ENCODE measurements at places on chromosomes 16 and 17. TPM values are rescaled to one million over a fixed set of nuclear protein-coding genes. Genes with fewer than 3 reads are reported as not detected.

DNA sequence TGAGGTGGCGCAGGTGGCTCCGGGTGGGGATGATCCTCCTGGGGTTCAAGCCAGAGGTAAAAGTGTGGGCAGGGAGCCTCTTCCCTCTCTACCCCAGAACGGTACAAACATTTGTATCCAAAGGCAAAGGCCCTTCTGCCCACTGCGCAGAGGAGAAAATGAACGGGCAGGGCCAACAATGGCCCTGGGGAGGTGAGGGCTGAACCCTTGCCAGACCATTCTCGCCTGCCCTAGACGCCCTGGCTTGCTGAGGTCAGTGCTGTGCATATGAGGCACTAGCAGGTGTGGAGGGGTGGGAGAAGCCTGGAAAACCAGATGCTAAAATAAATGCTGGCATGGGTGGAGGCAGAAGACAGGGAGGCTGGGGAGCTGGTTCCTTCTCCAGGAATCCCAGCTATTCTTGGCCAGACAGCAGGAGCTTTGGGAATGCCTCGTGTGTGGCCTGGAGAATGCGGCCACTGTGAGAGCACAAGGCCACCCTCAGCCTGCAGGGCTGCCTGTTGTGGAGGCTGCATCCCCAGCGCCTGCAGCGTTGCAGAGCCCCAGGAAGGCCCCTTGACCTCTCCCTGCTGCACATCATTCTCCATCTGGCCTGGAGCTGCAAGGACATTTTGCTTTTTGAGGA, 4.5 kb downstream of the C17orf50 start:
- peaks cover 7% of the 10 kb centered on the region for H3K4me1 ChIP-seq
- no peak overlapping the region for H3K27ac ChIP-seq
- H3K36me3 ChIP-seq, result no peaks in the 10 kb centered on the region
- H3K27me3 ChIP-seq, result peaks cover 10% of the 10 kb centered on the region

GRCh38 chr17:44820631-44821212, 9.4 kb downstream of the GJC1 start:
- H3K27ac ChIP-seq, result no peak overlapping the region
- H3K36me3 ChIP-seq, result no peaks in the 10 kb centered on the region
- H3K27me3 ChIP-seq, result peaks cover 17% of the 10 kb centered on the region
- no peak for DNase-seq

- no peak overlapping the region for H3K4me3 ChIP-seq
- H3K27me3 ChIP-seq, result no peaks in the 10 kb centered on the region
- no peak overlapping the region for H3K27ac ChIP-seq
- DNase-seq, result no peak
Observed at GRCh38 chr16:84013787-84014569, 28.6 kb downstream of the SLC38A8 start.

GRCh38 chr16:3348547-3349167, 7.0 kb upstream of the OR2C1 start:
- H3K36me3 ChIP-seq, result no peaks in the 10 kb centered on the region
- H3K4me1 ChIP-seq, result peaks cover 2% of the 10 kb centered on the region
- no peak for DNase-seq
- H3K27ac ChIP-seq, result no peak overlapping the region
- no peak overlapping the region for H3K4me3 ChIP-seq

GRCh38 chr17:14621826-14622614, 321.1 kb downstream of the HS3ST3B1 start:
- H3K36me3 ChIP-seq, result no peaks in the 10 kb centered on the region
- peaks cover 13% of the 10 kb centered on the region for H3K27me3 ChIP-seq
- no peak overlapping the region for H3K4me3 ChIP-seq
- DNase-seq, result no peak
- no peak overlapping the region for H3K27ac ChIP-seq

- peaks cover 24% of the 10 kb centered on the region for H3K27me3 ChIP-seq
- H3K4me1 ChIP-seq, result peaks cover 7% of the 10 kb centered on the region
- H3K27ac ChIP-seq, result no peak overlapping the region
- no peak for DNase-seq
- no peaks in the 10 kb centered on the region for H3K36me3 ChIP-seq
Observed at GRCh38 chr17:44360826-44361225, 2.8 kb downstream of the FAM171A2 start.

DNA sequence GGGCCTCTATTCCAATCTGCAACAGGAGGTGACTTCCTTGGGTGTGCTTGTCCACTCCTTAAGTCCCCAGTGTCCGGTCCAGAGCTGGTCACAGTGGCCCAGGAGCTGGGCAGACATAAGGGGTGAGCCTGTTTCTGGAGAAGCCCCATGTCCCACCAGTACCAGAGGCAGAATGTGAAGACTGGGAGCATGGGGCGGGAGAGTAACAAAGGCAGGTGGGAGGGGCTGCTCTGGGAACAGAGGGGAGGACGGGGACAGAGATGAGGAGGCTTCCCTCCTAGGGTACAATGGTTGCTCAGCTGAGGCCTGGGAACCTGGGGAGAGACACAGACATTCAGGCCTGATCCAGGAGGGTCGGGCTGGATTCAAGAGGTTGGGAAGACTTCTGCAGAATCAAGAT, 323.3 kb upstream of the TNRC6C start:
- H3K36me3 ChIP-seq, result peaks cover 2% of the 10 kb centered on the region
- peaks cover 11% of the 10 kb centered on the region for H3K27me3 ChIP-seq
- H3K4me1 ChIP-seq, result no peaks in the 10 kb centered on the region
- DNase-seq, result no peak
- no peak overlapping the region for H3K27ac ChIP-seq
- no peak overlapping the region for H3K4me3 ChIP-seq

DNA sequence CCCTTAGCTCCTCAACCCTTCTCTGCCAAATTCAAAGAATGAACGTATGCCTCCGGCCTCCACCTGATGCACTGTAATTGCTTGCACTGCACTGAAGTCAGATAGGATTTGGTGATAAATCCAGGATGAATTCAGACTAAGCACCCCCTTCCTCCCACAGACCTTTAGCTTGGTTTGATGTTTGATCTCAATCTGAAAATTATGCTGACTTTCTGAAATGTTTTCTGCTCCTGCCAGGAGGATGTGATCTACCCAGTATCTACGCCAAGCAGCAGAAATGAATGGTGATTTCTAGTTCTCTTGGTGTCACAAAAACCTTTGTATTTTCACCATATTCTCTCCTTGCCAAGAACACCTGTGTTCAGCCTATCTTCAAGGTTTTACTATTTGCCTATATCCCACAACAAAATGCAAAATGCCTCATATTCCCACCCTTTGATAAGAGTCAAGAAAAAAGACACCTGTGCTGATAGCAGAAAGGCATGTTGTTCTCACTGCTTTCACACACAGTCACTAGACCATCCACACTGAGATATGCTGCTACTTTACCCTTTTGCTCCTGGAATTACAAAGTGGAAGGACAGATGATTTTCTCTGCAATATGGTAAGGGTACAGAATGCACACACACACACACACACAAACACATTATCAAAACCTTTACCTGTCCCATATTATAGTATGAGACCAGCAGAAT, 14.7 kb downstream of the RFFL start:
- peak overlapping the region; percentile 90 for H3K27ac ChIP-seq
- H3K4me1 ChIP-seq, result peaks cover 64% of the 10 kb centered on the region
- DNase-seq, result no peak
- peaks cover 5% of the 10 kb centered on the region for H3K36me3 ChIP-seq
- H3K4me3 ChIP-seq, result peak overlapping the region; percentile 87
- H3K27me3 ChIP-seq, result no peaks in the 10 kb centered on the region

- H3K27me3 ChIP-seq, result no peaks in the 10 kb centered on the region
- peak overlapping the region; percentile 78 for H3K27ac ChIP-seq
- peaks cover 21% of the 10 kb centered on the region for H3K4me1 ChIP-seq
- H3K4me3 ChIP-seq, result peak overlapping the region; percentile 21
- DNase-seq, result no peak
Observed at GRCh38 chr17:75124041-75124818, 7.3 kb downstream of the NT5C start.

Gene ZNF469
- total RNA-seq, result 0.55 TPM

DNA sequence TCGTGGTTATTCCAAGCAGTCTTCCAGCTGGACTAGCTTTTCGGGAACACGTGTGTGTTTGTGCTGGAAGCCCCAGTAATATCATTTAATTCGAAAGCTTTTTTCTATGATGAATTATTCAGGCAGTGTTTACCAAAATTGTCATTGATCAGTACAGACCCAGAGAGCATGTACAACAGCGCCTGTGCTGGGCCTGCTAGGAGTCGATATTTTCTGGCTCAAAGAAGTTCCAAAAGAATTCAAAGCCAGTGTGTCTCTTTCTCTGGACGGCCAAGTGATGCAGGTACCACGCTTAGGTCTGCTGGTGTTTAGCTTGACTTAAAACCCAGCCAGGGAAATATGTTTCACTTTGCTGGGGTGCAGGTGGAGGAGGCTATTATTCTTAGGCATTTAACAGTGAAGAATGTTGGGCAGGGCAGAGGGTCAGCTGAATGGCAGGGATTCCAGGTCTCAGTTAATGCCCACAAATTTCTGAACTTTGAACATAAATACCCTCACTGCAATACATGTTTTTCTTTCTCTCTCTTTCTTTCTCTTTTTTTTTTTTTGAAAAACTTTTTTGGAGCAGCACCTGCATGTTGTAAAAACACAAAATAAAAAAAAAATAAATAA, 401.3 kb downstream of the WWOX start:
- H3K27ac ChIP-seq, result no peak overlapping the region
- H3K4me1 ChIP-seq, result peaks cover 4% of the 10 kb centered on the region
- H3K36me3 ChIP-seq, result no peaks in the 10 kb centered on the region
- H3K4me3 ChIP-seq, result peak overlapping the region; percentile 10
- no peaks in the 10 kb centered on the region for H3K27me3 ChIP-seq

DNA sequence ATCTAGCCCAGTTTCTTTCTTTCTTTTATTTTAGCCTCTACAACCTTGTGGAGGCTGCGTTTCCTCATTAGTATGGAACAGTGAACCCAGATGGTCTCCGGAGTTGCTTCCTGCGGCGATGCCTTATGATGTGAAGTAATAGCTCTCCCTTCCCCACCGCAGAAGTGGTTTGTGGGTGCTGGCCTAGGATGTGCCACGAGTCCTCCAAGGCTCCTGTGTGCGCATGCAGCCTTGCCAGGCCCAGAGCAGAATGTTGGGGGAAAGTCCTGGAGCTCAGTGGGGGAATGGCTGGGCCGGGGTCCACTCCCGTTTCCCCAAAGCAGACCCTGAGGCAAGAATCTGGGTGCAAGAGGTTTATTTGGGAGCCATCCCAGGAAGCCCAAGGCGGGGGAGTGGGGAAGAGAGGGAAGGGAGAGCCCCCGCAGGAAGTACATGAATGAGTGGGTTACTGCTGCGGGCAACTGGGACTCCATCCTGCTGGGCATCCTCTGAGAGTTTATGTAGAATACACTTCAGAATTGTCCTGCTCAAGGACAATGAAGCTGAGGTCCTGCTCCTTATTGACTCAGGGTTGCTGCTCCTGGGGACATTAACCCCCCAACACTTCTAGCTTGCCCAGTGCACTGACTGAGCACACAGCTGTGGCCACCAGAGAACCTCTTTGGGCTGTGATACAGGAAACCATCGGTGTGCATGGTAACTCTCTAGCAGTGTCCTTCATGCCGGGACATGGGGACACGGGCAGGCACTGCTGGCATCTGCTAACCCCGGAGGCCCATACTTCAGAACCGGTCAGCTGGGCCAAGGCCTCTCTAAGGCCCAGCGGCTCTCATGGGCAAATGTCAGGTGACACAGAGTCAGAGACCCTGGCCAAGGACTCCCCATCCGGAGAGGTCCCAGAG, 3.7 kb upstream of the HCRT start:
- no peaks in the 10 kb centered on the region for H3K27me3 ChIP-seq
- no peak overlapping the region for H3K27ac ChIP-seq
- H3K4me1 ChIP-seq, result peaks cover 25% of the 10 kb centered on the region
- DNase-seq, result no peak
- H3K4me3 ChIP-seq, result no peak overlapping the region
- H3K36me3 ChIP-seq, result no peaks in the 10 kb centered on the region

GRCh38 chr17:68711858-68712257, 110.7 kb upstream of the FAM20A start:
- H3K27ac ChIP-seq, result no peak overlapping the region
- H3K4me1 ChIP-seq, result no peaks in the 10 kb centered on the region
- DNase-seq, result no peak
- peaks cover 62% of the 10 kb centered on the region for H3K27me3 ChIP-seq
- H3K4me3 ChIP-seq, result no peak overlapping the region

Gene BCAR1
- not detected for total RNA-seq

DNA sequence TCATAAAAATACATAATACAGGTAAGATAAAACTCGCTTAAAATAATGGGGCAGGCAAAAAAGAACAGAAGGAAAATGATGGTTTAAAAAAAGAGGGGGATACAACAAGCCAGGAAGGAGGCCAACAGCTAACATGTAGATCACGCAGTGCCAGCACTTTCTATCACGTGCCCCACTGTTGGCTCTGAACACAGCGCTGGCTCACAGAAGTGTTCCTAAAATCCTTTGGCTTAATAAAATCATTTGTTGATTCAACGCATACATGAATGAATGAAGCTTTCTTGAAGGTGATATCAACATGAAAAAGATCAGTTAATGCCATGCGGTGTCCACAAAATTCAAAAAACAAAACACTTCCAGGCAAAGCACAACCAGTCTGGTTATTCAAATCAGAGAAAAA, 8.5 kb downstream of the ITGAE start:
- peaks cover 22% of the 10 kb centered on the region for H3K4me1 ChIP-seq
- H3K4me3 ChIP-seq, result no peak overlapping the region
- H3K27me3 ChIP-seq, result no peaks in the 10 kb centered on the region

- H3K27me3 ChIP-seq, result peaks cover 8% of the 10 kb centered on the region
- peaks cover 3% of the 10 kb centered on the region for H3K4me1 ChIP-seq
- DNase-seq, result no peak
- H3K27ac ChIP-seq, result no peak within 1 kb of the TSS
- peaks cover 5% of the 10 kb centered on the region for H3K36me3 ChIP-seq
- no peak within 1 kb of the TSS for H3K4me3 ChIP-seq
Observed at GRCh38 chr17:11598274-11599221, at the start of gene DNAH9. Gene DNAH9 (plus strand): TSS chr17:11598470. CDS start chr17:11598499, 29 bp downstream.

DNA sequence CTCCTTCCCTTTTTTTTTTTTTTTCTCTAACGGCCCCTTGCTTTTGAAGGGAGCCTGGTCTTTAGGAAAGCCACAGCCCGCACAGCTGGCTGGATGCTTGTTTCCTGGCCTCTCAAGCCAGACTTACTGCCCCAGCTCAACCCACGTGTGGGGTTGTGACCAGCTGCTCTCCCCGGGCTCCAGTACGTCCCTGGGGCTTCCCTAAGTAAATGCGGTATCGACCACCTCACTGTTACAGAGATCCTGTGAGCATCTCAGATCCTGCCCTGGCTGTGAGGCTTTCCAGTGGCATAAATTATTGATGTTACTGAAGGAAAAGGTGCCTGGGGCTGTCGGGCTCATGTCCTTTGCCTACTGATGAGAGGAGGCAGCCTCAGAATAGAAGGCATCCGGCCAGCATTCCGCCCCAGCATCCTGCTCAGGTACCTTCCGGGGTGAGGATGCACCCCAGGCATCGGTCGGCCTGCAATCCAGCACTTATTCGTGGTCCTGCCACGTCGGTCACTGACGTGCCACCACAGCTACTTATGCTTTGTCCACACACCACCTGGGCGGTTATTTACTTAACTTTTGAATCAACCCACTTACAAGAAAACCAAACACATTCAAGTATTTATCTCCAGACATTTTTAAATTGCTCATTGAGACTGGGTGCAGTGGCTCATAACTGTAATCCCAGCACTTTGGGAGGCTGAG, 9.6 kb downstream of the GPRC5B start:
- H3K27me3 ChIP-seq, result no peaks in the 10 kb centered on the region
- peaks cover 2% of the 10 kb centered on the region for H3K36me3 ChIP-seq
- no peak for DNase-seq

GRCh38 chr17:1561420-1562175, 994 bp downstream of the PITPNA start:
- H3K36me3 ChIP-seq, result no peaks in the 10 kb centered on the region
- no peaks in the 10 kb centered on the region for H3K27me3 ChIP-seq
- peak overlapping the region; percentile 90 for H3K27ac ChIP-seq
- peak; percentile 20 for DNase-seq

- no peak for DNase-seq
- peaks cover 4% of the 10 kb centered on the region for H3K36me3 ChIP-seq
- peaks cover 4% of the 10 kb centered on the region for H3K4me1 ChIP-seq
- H3K27me3 ChIP-seq, result peaks cover 44% of the 10 kb centered on the region
- no peak overlapping the region for H3K27ac ChIP-seq
Observed at GRCh38 chr17:8044819-8045810, 6.3 kb downstream of the ALOX15B start.

Gene NEUROD2
- total RNA-seq, result not detected

All from T-helper 17 cell (primary cell).